ENCODE measurements at places on chromosomes 3 and 15. TPM values are rescaled to one million over a fixed set of nuclear protein-coding genes. Genes with fewer than 3 reads are reported as not detected.

The ERC2 gene
- 0.19 TPM for total RNA-seq

DNA sequence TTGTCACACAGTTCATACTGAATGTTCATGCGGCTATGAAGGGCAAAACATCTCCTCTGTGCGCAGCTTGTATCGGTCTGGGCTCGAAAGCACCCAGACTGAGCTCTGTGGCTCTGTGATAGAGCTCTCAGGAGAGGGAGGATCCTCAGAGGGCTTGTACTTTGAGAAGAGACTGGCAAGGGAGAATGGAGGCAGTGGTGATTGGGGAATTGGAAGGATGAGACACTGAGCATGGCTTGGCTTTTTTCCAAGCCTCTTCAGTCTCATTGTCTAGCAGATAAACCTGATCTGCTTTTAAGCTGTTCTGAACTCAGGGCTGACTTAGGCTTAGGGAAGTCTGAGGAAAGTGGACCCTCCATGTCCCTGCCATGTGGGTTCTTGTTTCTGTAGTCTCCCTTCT is 43.0 kb downstream of the RAD54L2 start:
- DNase-seq = no peak

DNA sequence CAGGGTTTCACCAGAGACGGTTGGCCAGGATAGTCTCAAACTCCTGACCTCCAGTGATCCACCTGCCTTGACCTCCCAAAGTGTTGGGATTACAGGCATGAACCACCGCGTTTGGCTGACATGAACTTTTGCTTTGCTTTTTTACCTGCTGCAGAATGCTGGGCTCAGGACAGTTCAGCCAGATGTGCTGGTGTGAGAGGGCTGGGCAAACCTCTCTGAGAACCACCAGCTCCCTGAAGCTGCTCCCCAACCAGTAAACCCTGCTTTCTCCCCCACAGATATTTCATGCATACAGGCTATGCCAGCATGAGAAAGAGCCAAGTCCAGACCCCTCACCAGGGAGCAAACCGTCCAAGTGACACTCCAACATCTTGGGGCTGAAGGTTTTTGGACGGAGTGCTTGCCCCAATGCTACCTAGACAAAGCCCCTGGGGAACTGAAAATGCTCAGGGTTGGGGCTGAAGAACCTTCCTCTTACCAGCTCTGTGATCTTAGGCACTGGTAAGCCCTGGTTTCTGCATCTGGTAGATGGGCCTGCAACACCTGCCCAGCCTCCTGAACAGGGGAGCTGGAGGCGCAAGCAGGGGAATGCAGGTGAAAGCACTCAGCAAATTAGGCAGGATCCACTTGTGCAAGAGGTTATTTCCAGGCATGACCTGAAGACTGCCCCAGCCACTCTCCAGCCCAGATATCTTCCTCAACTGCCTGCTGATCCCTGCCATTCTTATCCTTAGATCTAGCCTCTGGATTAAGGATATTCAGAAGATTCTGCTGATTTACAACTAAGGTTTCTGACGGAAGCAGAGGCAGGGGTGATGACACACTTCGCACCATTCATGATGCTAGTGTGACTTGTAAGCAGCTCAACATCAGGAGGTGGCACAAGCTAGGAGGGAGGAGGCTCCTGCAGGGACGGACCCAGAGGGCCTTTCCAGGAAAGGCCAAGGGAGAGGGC is 78.8 kb downstream of the TLE3 start:
- no peak for DNase-seq

GRCh38 chr3:16177382-16177781 is 2.9 kb downstream of the GALNT15 start:
- no peak for DNase-seq

GRCh38 chr15:99753066-99753465 is 19.8 kb upstream of the LYSMD4 start:
- no peak for DNase-seq

The NT5DC2 gene
- total RNA-seq = 76.9 TPM

DNA sequence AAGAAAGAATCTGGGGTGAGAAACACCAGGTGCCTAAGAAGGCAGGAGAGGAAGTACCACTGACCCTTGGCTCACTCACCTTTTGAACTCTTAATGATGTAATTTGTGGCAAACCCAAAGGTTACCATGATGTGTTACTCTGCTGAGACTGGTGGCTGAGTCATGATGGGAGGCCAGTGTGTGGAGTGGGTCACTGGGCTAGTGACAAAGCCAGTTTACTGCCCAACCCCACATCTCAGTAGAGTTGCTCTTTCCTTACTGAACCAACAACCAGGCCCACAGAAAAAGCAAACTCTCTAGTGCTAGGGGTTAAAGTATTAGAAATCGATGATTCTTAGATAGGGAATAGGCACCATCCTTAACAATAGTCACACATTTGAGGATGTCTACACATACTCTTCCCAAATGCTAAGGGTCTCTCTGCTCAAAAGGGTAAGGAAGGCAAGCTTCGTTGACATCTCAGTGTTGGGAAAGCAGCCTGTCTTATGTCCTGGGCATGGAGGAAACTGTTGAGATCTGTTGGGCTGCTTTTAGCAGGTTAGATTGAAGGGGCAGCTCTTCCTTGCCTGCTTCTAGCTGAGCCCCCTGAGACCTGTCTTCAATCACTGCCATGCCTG is 3.1 kb downstream of the RBP2 start:
- DNase-seq = peak; percentile 22

The STRA6 gene
- not detected for total RNA-seq

The HOMER2 gene
- 32.1 TPM for total RNA-seq

DNA sequence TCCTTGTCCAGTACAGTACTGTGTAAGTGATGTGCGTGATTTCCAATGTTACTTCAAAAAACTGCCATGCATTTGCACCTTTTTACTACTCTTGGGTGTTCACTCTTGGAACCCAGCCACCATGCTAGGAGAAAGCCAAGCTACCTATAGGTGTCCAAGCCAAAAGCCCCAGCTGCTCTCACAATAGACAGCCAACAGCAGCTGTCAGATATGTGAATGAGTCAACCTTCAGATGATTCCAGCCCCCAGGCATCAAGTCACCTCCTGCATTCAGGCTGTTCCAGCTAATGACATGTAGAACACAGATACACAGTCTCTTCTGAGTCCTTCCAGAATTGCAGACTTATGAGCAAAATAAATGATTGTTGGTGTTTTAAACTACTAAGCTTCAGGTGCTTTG is 417.7 kb upstream of the TGFBR2 start:
- DNase-seq = no peak

The SYNPR gene
- total RNA-seq = not detected

DNA sequence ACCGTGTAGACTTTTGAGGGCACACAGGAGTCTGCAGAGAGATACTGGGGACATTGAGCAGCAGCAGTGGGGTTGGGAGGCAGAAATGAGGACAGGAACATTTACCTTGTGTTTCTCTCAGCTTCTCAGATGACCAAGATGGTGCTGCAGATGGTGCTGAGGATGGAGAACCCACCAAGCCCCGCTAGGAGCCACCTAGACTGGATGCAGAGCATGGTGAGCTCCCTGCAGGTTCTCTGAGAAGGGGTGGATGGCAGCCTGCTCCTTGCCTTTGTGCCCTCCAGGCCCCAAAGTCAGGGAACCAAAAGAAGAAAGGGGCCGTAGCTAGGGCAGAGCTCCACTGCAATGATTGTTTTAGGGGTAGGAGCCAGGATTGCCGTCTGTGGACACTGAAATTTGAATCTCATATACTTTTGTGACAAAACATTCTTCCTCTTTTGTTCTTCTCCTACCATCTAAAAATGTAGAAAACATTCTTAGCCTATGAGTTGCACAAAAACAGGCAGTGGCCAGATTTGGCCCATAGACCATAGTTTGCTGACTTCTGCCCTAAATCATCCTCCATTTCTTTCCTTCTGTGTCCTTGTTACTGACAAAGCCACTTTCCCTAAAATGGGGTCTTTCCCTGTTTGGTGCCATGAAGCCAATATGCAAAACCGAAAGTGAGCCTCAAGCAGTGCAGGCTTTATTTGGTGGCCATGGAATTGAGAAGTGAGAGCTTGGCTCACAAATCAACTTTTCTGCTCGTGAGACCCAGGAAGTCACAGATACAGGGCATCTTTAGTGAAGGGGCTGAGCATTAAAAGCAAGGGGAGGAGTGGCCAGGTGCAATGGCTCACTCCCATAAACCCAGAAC is 11.9 kb upstream of the MUC20 start:
- DNase-seq = no peak

DNA sequence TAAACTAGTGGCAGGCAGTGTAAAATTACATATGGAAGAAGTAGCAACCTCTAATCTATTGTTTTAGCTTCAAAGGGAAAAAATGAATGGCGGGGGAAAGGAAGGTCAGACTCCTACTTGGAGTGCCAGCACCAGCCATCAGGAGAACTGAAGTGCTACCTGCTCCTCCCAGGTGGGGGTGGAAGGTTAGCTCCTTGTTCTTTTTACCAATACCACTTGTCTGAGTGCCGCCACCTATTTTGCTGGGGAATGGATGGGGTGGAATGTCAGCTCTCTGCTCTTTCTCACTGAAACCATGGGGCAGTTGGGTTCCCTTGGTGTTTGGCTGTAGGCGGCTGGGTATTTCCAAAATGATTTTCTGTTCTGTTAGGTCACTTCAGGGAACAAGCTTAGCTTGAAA is 428.7 kb upstream of the EPHA3 start:
- DNase-seq = no peak

The RASGRP1 gene
- total RNA-seq = 94.7 TPM

GRCh38 chr15:63819645-63820044 is 14.1 kb downstream of the HERC1 start:
- DNase-seq = no peak

DNA sequence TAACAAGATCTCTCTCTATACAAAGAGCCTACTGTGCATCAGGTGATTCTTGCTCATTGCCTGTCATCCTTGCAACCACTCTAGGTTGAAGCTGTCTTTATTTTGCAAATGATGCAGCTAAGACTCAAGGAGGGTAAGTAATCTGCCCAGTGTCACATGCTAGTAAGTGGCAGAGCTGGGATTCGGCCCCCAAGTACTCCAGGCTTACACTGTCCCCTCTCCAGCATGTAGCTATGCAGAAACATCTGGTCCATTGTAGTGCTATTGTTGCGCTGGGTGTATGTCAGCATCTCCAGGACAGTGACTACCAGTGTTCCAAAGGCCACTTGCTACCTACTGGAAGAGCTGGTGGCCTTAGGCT is 248.9 kb downstream of the SLCO3A1 start:
- DNase-seq = no peak

All from activated CD4-positive, alpha-beta T cell treated with anti-CD3 and anti-CD28 coated beads, Interleukin-2, amount 10 ng/mL, durations not matched to agents 24 days and 14 days (primary cell).